Activated naive CD8-positive, alpha-beta T cell treated with anti-CD3 and anti-CD28 coated beads for 36 hours (primary cell): ENCODE measurements at places on chromosomes 11 and 22. TPM values are rescaled to one million over a fixed set of nuclear protein-coding genes. Genes with fewer than 3 reads are reported as not detected.

Gene ACTN3
- 0.06 TPM for total RNA-seq

Gene CADM1
- not detected for total RNA-seq

DNA sequence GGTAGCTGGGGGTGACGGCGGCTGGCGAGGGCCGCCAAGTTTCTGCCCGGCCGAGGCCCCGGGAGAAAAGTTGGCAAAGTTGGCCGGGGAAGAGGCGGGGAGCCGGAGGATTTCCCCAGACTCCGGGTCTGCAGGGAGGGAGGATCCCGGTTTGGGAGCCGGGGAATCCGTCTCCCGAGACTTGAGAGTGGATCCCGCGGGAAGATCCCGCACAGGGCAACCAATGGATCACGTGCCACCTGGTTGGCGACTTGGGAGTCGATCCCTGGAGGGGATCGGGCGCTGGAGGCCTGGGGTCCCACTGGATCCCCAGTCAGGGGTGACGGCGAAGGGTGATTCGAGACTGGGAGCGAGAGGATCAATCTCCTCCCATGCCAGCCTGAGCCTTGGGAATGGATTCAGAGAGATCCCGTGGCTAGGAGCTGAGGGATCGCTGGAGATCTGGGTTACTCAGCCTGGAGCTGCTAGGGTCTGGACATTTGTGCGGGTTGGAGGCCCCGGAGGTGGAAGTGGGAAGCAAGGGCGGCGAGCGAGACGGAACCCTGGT, 394 bp downstream of the KIAA1671 start:
- no peak for DNase-seq
- H3K4me3 ChIP-seq, result peak overlapping the region; percentile 42
- no peaks in the 10 kb centered on the region for H3K36me3 ChIP-seq

DNA sequence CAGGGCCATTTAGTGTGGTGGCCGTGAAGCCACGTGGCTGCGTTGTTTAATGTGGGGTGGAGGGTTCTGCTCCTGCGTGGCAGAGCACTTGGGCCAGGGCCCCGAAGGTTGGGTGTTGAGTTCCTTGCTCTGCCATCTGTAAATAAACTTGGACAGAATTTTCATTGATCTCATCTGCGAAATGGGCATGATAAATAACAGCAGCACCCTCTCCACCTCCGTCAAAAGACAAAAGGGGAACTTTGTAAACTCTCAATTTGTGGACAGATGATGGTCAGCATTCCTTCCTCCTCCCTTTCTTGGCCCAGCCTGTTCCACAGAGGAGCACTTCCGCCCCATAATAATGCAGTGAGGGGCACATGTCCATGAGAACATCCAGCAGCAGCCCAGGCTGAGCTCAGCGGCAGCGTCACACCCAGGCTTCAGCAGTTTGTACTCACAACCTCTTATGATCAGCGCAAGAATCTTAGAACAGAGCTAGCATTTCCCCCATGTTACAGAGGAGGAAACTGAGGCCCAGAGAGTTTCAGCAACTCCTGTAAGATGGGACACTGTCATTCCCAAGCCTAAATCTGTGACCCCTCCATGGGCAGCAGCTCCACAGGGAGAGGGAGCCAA, 874.5 kb downstream of the BRD1 start:
- H3K27ac ChIP-seq, result no peak overlapping the region
- H3K4me1 ChIP-seq, result no peaks in the 10 kb centered on the region
- H3K4me3 ChIP-seq, result no peak overlapping the region

GRCh38 chr11:78189174-78189724, 530 bp downstream of the USP35 start:
- peak overlapping the region; percentile 99 for H3K4me3 ChIP-seq
- peak overlapping the region; percentile 70 for H3K27ac ChIP-seq
- peaks cover 56% of the 10 kb centered on the region for H3K4me1 ChIP-seq

GRCh38 chr11:118885831-118886565, 2.3 kb downstream of the CXCR5 start:
- H3K4me1 ChIP-seq, result peaks cover 59% of the 10 kb centered on the region
- H3K36me3 ChIP-seq, result no peaks in the 10 kb centered on the region
- H3K27me3 ChIP-seq, result no peaks in the 10 kb centered on the region
- no peak for DNase-seq
- H3K4me3 ChIP-seq, result no peak overlapping the region

Gene AP5B1
- 20.6 TPM for total RNA-seq

GRCh38 chr11:14417186-14417585, 58.2 kb upstream of the RRAS2 start:
- H3K27me3 ChIP-seq, result no peaks in the 10 kb centered on the region
- no peak for DNase-seq
- H3K27ac ChIP-seq, result no peak overlapping the region
- no peaks in the 10 kb centered on the region for H3K36me3 ChIP-seq

Gene POU2AF2
- total RNA-seq, result not detected

GRCh38 chr11:62574363-62575071, 826 bp upstream of the EEF1G start:
- H3K4me3 ChIP-seq, result peak overlapping the region; percentile 89
- H3K4me1 ChIP-seq, result peaks cover 37% of the 10 kb centered on the region
- H3K27me3 ChIP-seq, result no peaks in the 10 kb centered on the region
- H3K36me3 ChIP-seq, result peaks cover 54% of the 10 kb centered on the region
- peak; percentile 40 for DNase-seq
- H3K27ac ChIP-seq, result peak overlapping the region; percentile 99

DNA sequence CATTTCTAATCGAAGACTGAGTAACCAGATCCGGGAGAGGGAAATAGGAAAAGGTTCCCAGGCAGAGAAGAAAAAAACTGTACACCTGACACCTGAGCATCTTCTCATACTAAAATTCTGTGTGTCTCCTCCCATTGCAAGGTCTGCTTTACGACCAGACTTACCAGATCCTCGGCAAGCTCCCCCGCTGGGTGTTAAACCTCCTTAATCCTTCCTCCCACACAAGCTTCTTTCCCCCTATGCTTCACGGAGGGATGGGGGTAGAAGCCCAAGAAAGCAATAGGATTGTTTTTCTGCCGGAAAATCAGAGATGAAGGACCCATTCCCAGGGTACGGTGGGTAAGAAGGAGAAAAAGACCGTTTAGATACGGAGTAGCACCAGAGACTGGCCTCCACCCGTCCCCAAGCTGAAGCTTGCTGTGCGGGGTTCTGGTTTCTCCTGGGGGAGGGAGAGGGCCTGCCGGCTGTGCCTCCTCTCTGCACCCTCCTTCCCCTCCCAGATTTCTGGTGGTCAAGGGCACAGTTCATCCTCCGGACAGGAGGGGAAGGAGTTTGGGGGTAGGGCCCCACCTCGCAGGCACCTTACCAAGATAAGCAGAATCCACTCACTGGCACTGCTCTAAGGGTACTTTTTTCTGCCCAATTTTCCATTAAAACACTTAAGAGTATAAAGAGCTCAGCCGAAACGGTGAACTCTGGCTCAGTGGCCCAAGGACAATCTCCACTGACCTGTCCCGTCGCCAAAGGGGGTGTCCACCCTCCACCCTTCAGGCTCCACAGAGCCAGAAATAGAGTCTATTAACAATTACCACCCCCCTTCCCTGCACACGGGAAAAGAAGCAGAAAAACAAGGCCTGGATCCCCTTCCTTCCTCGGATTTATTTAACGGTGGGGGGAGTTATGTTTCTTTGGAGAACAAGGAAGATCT, 1.2 kb downstream of the TOB2 start:
- peak overlapping the region; percentile 97 for H3K27ac ChIP-seq
- peaks cover 18% of the 10 kb centered on the region for H3K4me1 ChIP-seq
- DNase-seq, result peak; percentile 33
- peaks cover 3% of the 10 kb centered on the region for H3K27me3 ChIP-seq
- peaks cover 15% of the 10 kb centered on the region for H3K36me3 ChIP-seq
- H3K4me3 ChIP-seq, result peak overlapping the region; percentile 97

Gene DTX4
- total RNA-seq, result 0.10 TPM

DNA sequence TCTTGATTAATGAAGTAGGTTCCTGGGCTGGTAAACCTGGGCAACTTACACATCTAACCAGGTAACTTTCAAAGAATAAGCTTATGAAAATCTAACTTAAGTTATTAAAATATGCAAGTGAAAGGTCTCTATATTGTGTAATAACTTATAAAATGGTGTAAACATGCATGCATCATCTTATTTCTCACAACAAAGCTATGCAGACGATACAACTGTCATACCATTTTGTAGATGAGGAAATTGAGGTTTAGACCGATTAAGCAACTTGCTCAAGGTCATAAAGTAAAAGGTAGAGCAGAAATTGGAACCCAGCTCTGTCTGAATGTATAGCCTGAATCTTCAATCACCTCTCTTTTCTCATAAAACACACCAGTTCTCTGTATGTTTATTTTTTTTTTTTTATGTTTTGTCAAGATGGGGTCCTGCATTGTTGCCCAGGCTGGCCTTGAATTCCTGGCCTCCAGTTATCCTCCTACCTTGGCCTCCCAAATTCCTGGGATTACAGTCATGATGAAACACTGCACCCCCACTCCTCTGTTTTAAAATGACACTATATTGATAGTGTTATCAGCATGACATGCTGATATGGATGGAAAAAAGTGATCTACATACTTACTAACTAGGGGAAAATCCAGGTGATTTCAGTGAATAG, 109.6 kb downstream of the SGSM3 start:
- H3K27me3 ChIP-seq, result no peaks in the 10 kb centered on the region
- H3K4me1 ChIP-seq, result peaks cover 28% of the 10 kb centered on the region
- H3K27ac ChIP-seq, result no peak overlapping the region
- DNase-seq, result no peak
- peaks cover 7% of the 10 kb centered on the region for H3K36me3 ChIP-seq

GRCh38 chr22:23061471-23062280, 8.6 kb upstream of the GNAZ start:
- H3K36me3 ChIP-seq, result no peaks in the 10 kb centered on the region
- no peak overlapping the region for H3K4me3 ChIP-seq
- no peaks in the 10 kb centered on the region for H3K4me1 ChIP-seq
- H3K27me3 ChIP-seq, result no peaks in the 10 kb centered on the region

Gene CHRNA10
- total RNA-seq, result 1.0 TPM

GRCh38 chr11:27215471-27216269, 147.3 kb downstream of the CCDC34 start:
- peaks cover 9% of the 10 kb centered on the region for H3K27me3 ChIP-seq
- no peak overlapping the region for H3K27ac ChIP-seq
- DNase-seq, result no peak
